ENCODE measurements at places on chromosomes 4 and X.

GRCh38 chrX:68697465-68698125, 50.1 kb downstream of the STARD8 start:
- no peaks in the 10 kb centered on the region for H3K4me1 ChIP-seq
- DNase-seq: no peak
- no peak overlapping the region for H3K4me3 ChIP-seq
- no peaks in the 10 kb centered on the region for H3K36me3 ChIP-seq
- H3K27me3 ChIP-seq: no peaks in the 10 kb centered on the region
- no peak overlapping the region for H3K27ac ChIP-seq

GRCh38 chrX:134365904-134366303, 94.1 kb upstream of the HPRT1 start:
- H3K4me1 ChIP-seq: peaks cover 73% of the 10 kb centered on the region
- no peak overlapping the region for H3K4me3 ChIP-seq
- H3K27me3 ChIP-seq: no peaks in the 10 kb centered on the region
- no peaks in the 10 kb centered on the region for H3K36me3 ChIP-seq

GRCh38 chrX:23031600-23031999, 31.8 kb downstream of the DDX53 start:
- H3K4me1 ChIP-seq: no peaks in the 10 kb centered on the region
- no peaks in the 10 kb centered on the region for H3K27me3 ChIP-seq
- H3K36me3 ChIP-seq: no peaks in the 10 kb centered on the region
- H3K27ac ChIP-seq: no peak overlapping the region
- no peak overlapping the region for H3K4me3 ChIP-seq
- no peak for DNase-seq

- H3K27ac ChIP-seq: no peak overlapping the region
- no peak overlapping the region for H3K4me3 ChIP-seq
- H3K4me1 ChIP-seq: no peaks in the 10 kb centered on the region
- no peak for DNase-seq
- no peaks in the 10 kb centered on the region for H3K27me3 ChIP-seq
These were observed 84.7 kb upstream of the RPA4 start for GRCh38 chrX:96798982-96799381.

- H3K27ac ChIP-seq: no peak overlapping the region
- no peaks in the 10 kb centered on the region for H3K27me3 ChIP-seq
- no peak overlapping the region for H3K4me3 ChIP-seq
- no peak for DNase-seq
These were observed 285.4 kb upstream of the ARSJ start for GRCh38 chr4:114264877-114265291.

DNA sequence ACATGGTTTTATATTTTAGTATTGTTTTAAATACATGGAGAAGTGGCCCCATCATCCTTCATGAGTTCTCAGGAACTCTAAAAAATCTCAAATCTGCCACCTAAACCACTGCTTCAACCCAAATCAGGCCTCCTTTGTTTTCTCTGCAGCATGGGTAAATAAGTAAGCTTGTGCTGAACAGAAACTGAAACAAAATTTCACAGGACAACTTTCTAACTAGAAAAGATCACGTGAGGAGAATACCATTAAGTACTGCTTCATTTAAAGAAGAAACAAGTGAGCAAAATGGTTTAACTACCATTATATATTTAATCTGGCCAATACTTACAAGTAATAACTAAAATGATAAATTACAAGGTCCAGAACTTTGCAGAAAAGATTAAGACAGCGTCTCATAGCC, 2.5 kb downstream of the ARAP2 start:
- no peak overlapping the region for H3K4me3 ChIP-seq
- no peak overlapping the region for H3K27ac ChIP-seq
- H3K4me1 ChIP-seq: peaks cover 13% of the 10 kb centered on the region
- H3K36me3 ChIP-seq: no peaks in the 10 kb centered on the region
- DNase-seq: no peak
- no peaks in the 10 kb centered on the region for H3K27me3 ChIP-seq
